ENCODE measurements at places on chromosomes 1 and 21. TPM values are rescaled to one million over a fixed set of nuclear protein-coding genes. Genes with fewer than 3 reads are reported as not detected.

The SLC37A1 gene
- total RNA-seq, result 30.3 TPM

- no peaks in the 10 kb centered on the region for H3K36me3 ChIP-seq
- H3K4me1 ChIP-seq, result no peaks in the 10 kb centered on the region
- no peak overlapping the region for H3K4me3 ChIP-seq
Measured at GRCh38 chr1:107889524-107889923, 75.5 kb downstream of the VAV3 start.

The SPRR2D gene
- total RNA-seq, result not detected

GRCh38 chr21:46220275-46220810 is 8.2 kb downstream of the LSS start:
- no peak for DNase-seq
- H3K27ac ChIP-seq, result no peak overlapping the region
- H3K4me3 ChIP-seq, result no peak overlapping the region
- peaks cover 14% of the 10 kb centered on the region for H3K36me3 ChIP-seq
- no peaks in the 10 kb centered on the region for H3K4me1 ChIP-seq

- no peaks in the 10 kb centered on the region for H3K27me3 ChIP-seq
- no peak overlapping the region for H3K27ac ChIP-seq
- H3K4me1 ChIP-seq, result peaks cover 16% of the 10 kb centered on the region
- no peaks in the 10 kb centered on the region for H3K36me3 ChIP-seq
Measured at GRCh38 chr1:115114308-115114707, 25.0 kb upstream of the TSPAN2 start.

- H3K4me3 ChIP-seq, result no peak overlapping the region
- peak; percentile 9 for DNase-seq
- no peak overlapping the region for H3K27ac ChIP-seq
- H3K36me3 ChIP-seq, result no peaks in the 10 kb centered on the region
Measured at GRCh38 chr1:116777831-116778830, 23.9 kb downstream of the CD2 start.

- H3K27me3 ChIP-seq, result no peaks in the 10 kb centered on the region
- H3K4me3 ChIP-seq, result no peak overlapping the region
- peak overlapping the region; percentile 5 for H3K27ac ChIP-seq
- H3K4me1 ChIP-seq, result peaks cover 6% of the 10 kb centered on the region
- no peak for DNase-seq
Measured at GRCh38 chr1:63041660-63042059, 257.7 kb downstream of the ATG4C start.

- no peak for DNase-seq
- no peaks in the 10 kb centered on the region for H3K27me3 ChIP-seq
- H3K27ac ChIP-seq, result no peak overlapping the region
- peaks cover 7% of the 10 kb centered on the region for H3K4me1 ChIP-seq
Measured at GRCh38 chr1:74834261-74834660, 101.3 kb downstream of the TYW3 start.

The PADI1 gene
- total RNA-seq, result 0.27 TPM

The S100A9 gene
- not detected for total RNA-seq

GRCh38 chr1:24415910-24416665 is 486 bp downstream of the NIPAL3 start:
- no peaks in the 10 kb centered on the region for H3K27me3 ChIP-seq
- peaks cover 18% of the 10 kb centered on the region for H3K4me1 ChIP-seq

- H3K36me3 ChIP-seq, result peaks cover under 1% of the 10 kb centered on the region
- no peaks in the 10 kb centered on the region for H3K27me3 ChIP-seq
- H3K27ac ChIP-seq, result no peak overlapping the region
- no peak for DNase-seq
- H3K4me3 ChIP-seq, result no peak overlapping the region
Measured at GRCh38 chr1:28326515-28326914, 2.3 kb upstream of the MED18 start.

The YIPF1 gene
- 24.0 TPM for total RNA-seq

DNA sequence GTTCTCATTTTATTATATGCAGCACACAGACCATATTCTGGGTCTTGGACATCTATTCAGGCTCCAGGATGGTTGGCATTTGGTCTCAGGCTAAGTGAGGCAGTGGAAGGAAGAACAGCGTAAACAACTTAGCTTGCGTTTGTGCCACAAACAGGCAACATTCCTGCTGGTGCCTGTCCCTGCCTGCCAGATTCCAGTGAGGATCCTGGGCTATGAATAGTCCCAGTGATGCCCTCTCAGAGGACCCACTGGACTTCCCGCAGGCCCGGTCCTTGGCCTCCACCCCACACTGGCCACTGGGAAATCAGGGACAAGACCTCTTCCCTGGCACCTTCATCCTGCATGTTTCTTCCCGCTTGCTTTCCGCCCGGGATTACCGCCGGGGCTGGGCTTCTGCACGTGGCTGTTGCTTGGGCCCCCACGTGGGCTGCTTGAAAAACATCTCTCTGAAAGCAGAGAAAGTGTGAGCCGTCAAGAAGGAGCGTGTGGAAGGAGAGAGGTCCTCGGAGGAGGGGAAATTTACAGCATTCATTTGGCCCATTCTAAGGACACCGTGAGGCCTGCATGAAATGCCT is 145.1 kb upstream of the WNT4 start:
- H3K27ac ChIP-seq, result no peak overlapping the region
- H3K4me1 ChIP-seq, result no peaks in the 10 kb centered on the region
- H3K36me3 ChIP-seq, result no peaks in the 10 kb centered on the region
- no peak for DNase-seq
- no peaks in the 10 kb centered on the region for H3K27me3 ChIP-seq
- H3K4me3 ChIP-seq, result no peak overlapping the region

GRCh38 chr1:82073071-82073470 is 272.3 kb downstream of the ADGRL2 start:
- H3K4me1 ChIP-seq, result peaks cover 8% of the 10 kb centered on the region
- no peak for DNase-seq
- H3K27ac ChIP-seq, result no peak overlapping the region
- no peaks in the 10 kb centered on the region for H3K36me3 ChIP-seq
- H3K4me3 ChIP-seq, result no peak overlapping the region

DNA sequence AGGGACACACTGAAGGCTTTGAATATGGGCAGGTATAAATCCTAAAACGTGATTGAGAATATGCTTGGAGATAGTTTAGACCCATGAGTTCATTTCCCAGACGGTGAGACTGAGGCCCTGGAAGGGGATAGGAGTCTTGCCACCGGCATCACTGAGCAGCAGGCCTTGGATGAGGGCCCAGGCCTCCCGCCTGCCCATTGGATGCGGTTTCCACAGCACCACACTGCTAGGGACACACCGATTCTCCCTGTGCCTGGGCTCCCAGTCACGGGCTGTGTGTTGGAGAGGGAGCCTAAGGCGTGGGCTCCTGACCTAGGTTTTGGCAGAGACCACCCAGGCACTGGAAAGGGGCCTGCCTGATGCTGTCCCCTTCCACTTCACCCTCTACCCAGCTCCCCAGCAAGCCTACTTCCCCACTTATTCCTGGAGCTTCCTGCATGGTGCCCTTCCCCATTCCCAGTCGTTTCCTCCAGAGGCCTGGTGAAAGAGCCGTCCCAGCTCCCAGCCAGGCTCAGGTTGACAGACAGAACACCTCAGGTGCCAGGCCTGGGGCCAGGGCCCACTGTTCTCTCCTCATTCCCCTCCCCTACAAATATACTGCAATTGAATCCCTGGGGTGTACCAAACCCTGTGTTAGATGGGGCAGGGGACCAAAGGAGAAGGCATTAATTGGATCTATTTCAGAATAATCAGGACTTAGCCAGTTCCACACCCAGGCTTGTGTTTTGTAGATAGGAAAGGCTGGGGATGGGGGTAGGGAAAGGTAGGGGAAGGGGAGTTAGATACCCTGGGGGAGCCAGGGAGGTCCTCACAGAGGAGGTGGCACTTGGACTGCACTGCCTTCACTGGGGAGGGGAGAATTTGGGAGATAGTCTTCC is 3.4 kb downstream of the FOXO6 start:
- H3K27ac ChIP-seq, result no peak overlapping the region
- H3K4me1 ChIP-seq, result peaks cover 51% of the 10 kb centered on the region
- no peaks in the 10 kb centered on the region for H3K36me3 ChIP-seq
- DNase-seq, result no peak
- H3K4me3 ChIP-seq, result no peak overlapping the region

The GPR25 gene
- total RNA-seq, result not detected

The AIRE gene
- total RNA-seq, result not detected

- no peaks in the 10 kb centered on the region for H3K36me3 ChIP-seq
- peak; percentile 42 for DNase-seq
- peaks cover 5% of the 10 kb centered on the region for H3K4me1 ChIP-seq
- peaks cover 21% of the 10 kb centered on the region for H3K27me3 ChIP-seq
Measured at GRCh38 chr1:39082010-39082799, 56.1 kb downstream of the NDUFS5 start.

GRCh38 chr1:71778940-71779339 is 503.4 kb downstream of the NEGR1 start:
- no peak overlapping the region for H3K4me3 ChIP-seq
- H3K4me1 ChIP-seq, result peaks cover 18% of the 10 kb centered on the region
- H3K27ac ChIP-seq, result no peak overlapping the region
- peak; percentile 21 for DNase-seq
- no peaks in the 10 kb centered on the region for H3K36me3 ChIP-seq

- H3K27me3 ChIP-seq, result no peaks in the 10 kb centered on the region
- no peak for DNase-seq
- H3K4me1 ChIP-seq, result no peaks in the 10 kb centered on the region
- no peaks in the 10 kb centered on the region for H3K36me3 ChIP-seq
Measured at GRCh38 chr1:65558215-65558614, 137.7 kb downstream of the LEPR start.

DNA sequence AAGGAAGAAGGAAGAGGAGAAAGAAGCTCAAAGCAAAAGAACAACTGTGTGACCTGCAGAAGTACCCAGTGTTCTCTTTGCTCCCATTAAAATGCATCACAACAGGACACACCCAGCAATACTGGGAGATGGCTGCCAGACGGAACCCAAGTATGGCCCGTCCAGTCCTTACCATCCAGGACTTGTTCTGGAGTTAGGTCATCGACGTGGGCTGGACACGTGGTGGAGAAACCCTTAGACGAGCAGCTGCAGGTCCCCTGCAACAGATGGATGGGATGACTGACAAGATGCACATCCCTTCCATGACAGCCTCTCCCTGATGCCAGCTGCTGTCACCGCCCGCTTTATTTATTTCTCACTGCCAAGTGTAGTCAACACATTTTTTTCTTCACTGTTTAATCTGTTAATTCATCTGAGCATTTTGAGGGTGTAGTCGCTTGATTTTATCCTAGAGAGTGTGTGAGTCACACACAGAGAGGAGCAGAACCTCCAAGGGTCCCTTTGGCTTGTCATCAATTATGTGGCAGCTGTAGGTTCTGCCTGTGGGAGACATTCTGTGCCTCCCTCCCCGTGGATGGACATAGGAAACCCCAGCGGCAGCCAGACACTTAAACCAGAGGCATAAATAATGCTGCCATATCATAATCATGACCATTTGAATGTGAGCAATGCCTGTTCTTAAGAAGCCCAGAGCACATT is 80.9 kb downstream of the ABCA4 start:
- H3K27ac ChIP-seq, result no peak overlapping the region
- no peak for DNase-seq

The ARHGEF10L gene
- 46.8 TPM for total RNA-seq

DNA sequence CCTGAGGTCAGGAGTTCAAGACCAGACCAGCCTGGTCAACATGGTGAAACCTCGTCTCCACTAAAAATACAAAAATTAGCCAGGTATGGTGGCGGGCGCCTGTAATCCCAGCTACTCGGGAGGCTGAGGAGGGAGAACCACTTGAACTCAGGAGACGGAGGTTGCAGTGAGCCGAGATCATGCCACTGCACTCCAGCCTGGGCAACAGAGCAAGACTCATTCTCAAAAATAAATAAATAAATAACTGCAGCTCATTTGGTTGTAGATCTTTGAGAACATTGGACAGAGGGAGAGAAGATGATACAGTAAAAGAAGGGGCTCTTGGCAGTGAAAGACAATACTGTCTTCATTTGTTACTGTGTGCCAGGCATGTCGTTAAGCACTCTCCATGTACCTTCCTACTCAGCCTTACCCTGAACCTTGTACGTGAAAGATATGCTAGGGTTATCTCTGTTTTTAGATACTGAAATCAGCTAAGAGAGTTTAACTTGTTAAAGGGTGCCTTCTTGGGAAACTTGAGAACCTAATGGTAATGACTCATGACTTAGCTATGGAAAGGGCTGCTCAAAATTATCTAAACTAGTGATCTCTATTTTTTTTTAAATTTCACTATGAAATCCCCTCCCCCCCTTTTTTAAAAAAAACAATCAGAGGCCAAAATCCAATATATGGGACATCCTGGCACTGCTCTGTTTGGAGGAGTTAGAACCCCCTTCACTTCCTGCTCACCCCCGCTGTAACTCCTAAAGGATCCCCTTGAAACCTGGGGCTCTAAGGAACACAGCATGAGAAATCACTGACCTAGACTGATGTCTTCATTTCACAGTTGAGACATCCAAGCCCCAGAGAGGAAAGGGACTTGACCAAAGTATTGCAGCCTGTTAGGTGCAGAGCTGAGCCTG is 6.8 kb upstream of the KPNA6 start:
- no peaks in the 10 kb centered on the region for H3K4me1 ChIP-seq
- no peak overlapping the region for H3K4me3 ChIP-seq
- no peak for DNase-seq
- H3K27ac ChIP-seq, result no peak overlapping the region

DNA sequence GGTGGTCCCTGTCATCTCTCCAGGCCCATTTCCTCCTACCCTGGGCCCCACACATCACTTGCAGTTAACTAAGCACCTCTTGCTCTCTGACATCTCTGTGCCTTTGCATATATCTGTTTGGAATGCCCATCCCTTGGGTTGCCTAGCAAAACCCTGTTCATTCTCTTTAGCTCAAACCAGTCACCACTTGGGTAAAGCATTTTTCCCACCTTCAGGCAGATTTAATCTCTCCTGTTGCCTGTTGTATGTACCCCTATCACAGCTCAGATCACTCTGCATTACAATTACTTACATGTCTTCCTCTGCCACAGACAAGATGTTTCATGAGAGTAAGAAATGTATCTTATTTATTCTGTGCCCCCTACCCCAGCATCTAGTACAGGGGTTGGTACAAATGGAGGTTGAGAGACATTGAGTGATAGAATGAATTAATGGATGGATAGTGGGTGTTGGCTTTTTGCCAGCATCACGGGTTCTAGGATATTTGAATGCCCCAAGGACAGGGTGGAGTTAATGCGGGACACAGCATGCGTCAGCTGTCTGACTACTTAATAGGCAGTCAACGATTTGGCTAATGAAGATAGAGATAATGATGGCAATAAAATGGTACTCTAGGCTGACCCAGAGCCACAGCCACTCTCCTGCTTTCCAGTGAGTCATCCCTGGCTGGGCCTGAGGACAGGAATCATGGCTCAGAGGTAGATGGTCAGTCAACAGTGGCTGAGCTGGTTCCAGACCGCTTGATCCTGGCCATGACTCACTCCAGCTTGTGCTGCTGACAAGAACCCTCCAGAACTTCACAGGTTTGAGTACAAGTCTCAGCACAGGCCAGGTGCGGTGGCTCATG is 6.5 kb downstream of the NR0B2 start:
- no peak overlapping the region for H3K4me3 ChIP-seq
- H3K36me3 ChIP-seq, result no peaks in the 10 kb centered on the region
- no peak for DNase-seq
- no peak overlapping the region for H3K27ac ChIP-seq
- H3K27me3 ChIP-seq, result no peaks in the 10 kb centered on the region

- H3K27ac ChIP-seq, result no peak overlapping the region
- no peaks in the 10 kb centered on the region for H3K36me3 ChIP-seq
- no peaks in the 10 kb centered on the region for H3K4me1 ChIP-seq
- DNase-seq, result no peak
Measured at GRCh38 chr1:70907563-70908310, 139.9 kb downstream of the PTGER3 start.

- H3K4me1 ChIP-seq, result no peaks in the 10 kb centered on the region
- no peak overlapping the region for H3K4me3 ChIP-seq
- H3K27me3 ChIP-seq, result no peaks in the 10 kb centered on the region
- H3K36me3 ChIP-seq, result no peaks in the 10 kb centered on the region
- H3K27ac ChIP-seq, result no peak overlapping the region
- no peak for DNase-seq
Measured at GRCh38 chr21:28207436-28208173, 785.1 kb downstream of the LTN1 start.

The BRDT gene
- total RNA-seq, result 0.19 TPM

The SLC6A17 gene
- total RNA-seq, result 0.27 TPM

The ERICH3 gene
- total RNA-seq, result not detected
